HTR-8/SVneo (cell line): ENCODE measurements at places on chromosomes 12 and 14.
A peak's percentile ranks its signal among the peaks of the same experiment; 100 is the strongest.

DNA sequence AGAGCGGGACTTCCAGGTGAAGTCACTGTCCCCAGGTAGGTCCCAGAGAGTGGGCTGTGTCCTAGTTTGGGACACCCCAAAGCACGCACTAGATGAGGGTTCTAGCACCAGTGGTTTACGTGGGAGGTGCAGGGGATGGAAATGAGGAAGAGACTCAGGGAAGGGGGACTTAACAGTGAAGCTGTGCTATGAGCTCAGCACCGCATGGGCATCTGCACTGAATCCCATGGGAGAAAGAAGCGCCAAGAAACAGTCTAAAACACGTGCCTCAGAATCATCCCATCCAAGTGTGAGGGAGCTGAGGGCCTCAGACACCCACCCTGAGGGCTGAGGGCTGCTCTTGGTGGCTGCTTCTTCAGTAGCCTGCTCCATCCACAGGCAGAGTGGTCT is 71.5 kb upstream of the ZFP36L1 start:
- DNase-seq = no peak

- DNase-seq = no peak
These were observed 223.6 kb upstream of the SOX5 start for GRCh38 chr12:24173067-24173466.

DNA sequence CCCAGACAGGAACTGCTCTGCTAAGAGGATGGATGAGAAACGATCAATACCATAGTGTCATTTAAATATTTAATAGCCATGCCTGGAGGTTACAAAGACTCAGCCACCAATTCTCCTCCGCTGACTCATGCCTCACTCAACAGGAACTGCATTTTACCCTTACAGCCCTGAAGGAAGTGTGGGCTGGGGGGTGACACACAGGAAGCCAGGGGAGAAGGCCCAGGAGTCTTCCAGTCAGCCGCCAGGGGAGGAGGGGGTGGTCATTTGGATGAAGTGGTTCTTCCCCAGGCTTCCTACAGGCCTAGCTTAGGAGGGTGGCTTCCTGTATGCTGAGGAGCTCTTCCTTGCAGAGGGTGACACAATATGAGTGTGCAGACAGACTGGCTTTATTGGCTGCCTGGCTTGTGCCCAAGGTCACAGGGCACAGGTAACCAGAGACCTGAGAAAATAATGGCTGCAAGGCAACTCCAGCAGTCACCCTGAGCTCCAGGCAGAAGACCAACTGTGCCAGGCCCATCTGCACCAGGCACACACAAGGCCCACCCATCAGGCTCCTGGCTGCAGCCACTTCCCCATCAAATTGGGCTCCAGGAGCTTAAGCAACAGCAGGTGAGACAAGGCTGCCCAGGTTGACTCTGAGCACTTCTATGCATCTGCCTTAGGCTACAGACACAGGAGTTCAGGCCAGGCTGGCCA is 30.6 kb upstream of the RPLP0 start:
- DNase-seq = peak; percentile 90

DNA sequence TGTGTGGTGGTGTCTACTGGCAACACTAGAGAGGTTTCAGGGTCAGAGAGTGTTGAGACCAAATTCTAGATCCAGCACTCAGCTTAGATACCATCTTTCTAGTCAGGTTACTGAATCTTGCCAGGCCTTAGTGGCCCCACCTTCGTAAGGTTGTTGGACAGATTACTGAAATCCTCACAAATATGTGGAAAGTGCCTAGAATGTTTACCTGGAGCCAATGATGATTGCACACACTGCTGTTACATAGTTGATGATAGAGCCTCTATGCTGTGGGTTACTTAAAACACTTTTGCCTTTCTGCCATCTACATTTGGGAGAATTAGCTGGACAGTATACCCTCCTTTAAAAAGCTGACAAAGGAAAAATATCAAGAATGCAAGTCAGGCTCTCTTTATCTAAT is 33.2 kb downstream of the SRGAP1 start:
- DNase-seq = no peak
